ENCODE measurements at places on chromosomes 3 and 15. TPM values are rescaled to one million over a fixed set of nuclear protein-coding genes. Genes with fewer than 3 reads are reported as not detected.

ARF4 gene
- total RNA-seq = 46.1 TPM

CHRM5 gene
- total RNA-seq = not detected

KBTBD13 gene
- total RNA-seq = not detected

DUOXA2 gene
- not detected for total RNA-seq
